Brain (organoid and tissue), 16 donors: ENCODE measurements at places on chromosomes 13 and 19. TPM values are rescaled to one million over a fixed set of nuclear protein-coding genes. Genes with fewer than 3 reads are reported as not detected.

DNA sequence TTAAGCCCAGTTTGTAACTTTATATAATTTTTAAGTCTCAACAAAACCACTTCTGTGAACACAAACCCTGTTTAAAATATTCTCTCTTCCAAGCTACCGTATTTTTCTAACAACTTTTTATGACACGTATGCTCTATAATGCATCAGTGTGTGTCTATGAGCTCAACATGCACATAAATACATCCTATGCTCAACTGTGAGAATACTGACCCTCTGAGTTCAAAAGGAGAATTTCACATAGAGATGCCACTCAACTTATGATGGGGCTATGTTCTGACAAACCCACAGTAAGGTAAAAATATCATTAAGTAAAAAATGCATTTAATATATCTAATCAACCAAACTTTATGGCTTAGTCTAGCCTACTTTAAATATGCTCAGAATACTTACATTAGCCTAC lies 1139.7 kb upstream of the SPRY2 start:
- no peak for DNase-seq

DNA sequence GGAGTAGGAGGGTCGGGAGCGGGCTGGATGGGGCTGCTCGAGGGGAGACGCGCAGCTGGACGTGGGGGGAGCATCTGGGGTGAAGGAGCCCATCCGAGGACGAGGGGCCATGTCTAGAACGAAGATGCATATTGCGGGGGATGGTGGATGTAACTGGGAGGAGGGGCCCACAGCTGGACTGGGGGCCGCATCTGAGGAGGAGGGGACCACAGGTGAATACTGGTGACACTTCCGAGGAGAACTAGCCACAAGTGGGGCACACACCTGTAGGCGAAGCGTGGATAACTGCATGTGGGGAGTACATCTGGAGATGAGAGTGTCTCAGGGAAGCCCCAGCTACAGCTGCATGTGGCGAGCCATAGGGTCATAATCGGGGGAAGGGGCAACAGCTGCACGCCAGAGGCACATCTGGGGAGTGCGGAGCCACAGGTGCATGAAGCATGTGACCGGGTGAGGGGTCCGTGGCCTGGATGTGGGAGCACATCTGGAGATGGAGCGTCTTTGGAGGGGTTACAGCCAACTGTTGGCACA lies 402 bp downstream of the ZSWIM9 start:
- peak; percentile 15 for DNase-seq

Gene RYR1
- 10.2 TPM for polyA plus RNA-seq

- no peak for DNase-seq
Observed at GRCh38 chr13:37207691-37208451, 102.4 kb upstream of the CSNK1A1L start.

Gene SERPINE3
- not detected for polyA plus RNA-seq

- peak; percentile 33 for DNase-seq
Observed at GRCh38 chr19:1001538-1002166, 1.4 kb downstream of the GRIN3B start.

DNA sequence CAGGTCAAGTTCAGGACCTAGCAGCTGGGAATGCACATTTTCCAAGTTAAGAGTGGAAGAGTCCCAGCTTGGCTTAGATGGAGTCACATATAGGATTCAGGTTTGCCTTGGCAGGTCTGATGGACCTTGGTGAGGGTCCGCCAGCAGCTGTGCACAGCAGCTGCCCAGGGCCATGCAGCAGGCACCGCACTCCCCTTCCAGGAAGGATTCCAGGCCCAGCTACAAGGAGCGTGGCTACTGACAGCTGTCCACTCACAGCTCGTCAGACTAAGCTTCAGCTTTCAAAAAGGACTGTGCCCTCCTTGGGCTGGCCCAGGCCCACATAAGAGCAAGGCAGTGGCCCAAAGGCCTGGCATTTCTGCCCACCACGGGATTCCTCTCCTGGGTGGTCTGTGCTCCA lies 68.4 kb downstream of the ALOX5AP start:
- DNase-seq, result no peak

DNA sequence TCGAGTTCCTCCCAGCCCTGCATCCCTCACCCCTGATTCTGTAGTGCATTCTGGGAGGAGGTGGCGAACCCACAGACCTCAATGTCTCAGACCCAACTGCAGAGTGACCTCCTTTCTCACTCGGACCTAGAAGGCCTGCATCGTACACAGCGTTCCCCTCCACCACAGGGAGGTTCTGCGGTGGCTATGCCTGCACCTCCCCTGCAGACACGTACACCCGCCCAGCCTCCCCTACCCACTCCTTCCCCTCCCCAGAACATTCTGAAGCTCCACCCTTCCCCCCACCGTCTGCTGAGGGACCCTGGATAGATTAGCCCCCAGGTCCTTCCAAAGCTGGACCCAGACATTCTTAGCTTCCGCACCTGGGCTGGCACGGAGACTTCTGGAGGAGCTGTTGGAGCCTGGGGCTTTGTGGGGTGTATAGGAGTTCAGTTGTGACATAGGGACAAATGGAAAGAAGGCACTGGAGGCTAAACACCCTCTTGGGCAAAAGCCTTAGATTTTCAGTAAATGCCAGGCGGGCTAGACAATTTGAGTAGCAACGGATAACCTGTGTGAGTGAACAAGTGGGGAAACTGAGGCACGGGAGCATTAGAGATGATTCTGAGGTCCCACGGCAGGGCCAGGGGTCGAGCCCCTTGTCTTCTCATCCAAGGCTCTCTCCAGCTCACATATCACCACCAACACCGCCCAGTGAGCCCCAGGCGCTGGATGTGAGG lies 420 bp upstream of the FSD1 start:
- no peak for DNase-seq

Gene PRKCG
- polyA plus RNA-seq, result 18.1 TPM

DNA sequence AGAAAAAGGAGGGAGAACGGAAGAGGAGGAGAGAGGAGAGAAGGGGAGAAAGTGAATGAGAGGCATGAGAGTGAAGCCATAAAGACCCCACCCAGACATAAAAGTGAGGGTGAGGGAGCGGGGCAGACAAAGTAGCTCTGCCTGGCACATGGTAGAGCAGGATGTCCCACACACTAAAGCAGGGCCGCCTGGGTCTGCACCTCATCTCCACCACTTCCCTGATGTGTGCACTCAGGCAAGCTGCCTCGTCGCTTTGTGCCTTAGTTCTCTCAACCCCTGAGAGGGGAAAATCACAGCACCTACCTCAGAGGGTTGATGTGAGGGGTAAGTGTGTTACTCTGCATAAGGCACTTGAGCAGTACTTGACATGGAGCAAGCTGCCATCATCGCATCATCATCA lies 488.1 kb downstream of the COG6 start:
- no peak for DNase-seq

Gene EBI3
- 1.1 TPM for polyA plus RNA-seq

DNA sequence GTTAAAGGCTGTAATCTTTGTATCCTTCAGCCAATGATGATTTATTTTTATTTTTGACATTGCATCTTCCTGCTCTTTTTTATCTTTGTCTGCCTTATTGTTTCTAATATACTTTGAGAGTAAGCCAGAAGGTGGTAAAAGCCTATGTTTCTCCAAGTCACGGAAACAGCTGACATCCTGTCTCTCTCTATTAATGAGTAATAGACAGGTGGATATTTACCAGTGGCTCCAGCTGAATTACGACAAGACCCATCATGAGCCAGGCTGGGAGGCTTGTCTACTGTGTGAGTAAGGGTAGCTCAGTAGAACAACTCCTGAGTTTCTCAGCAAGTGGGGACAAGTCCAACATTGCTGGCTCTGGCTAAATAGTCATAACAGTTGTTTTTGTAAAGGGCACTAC lies 166.6 kb downstream of the NDFIP2 start:
- no peak for DNase-seq

Gene KLK2
- polyA plus RNA-seq, result not detected

- no peak for DNase-seq
Observed at GRCh38 chr13:70814684-70815083, 706.4 kb upstream of the KLHL1 start.

- no peak for DNase-seq
Observed at GRCh38 chr13:79810018-79810417, 329.1 kb downstream of the NDFIP2 start.

DNA sequence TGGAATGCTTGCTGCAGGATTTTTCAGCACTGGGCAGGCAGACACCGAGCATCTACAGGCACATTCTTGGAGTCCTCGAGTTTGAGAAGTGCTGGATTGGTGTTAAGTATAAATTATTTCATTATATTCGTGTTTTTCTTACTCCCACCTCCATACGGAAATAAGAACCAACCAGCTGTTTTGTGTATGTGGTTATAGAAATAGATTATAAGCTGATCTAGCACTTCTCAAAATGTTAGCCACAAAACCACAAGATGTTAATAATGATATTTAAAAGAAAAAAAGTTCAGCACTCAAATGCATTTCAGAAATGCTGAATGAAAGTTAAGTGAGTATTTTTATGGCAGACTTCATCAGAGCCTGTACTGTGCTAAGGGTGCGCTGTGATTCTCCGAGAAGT lies 24.0 kb upstream of the TEX29 start:
- no peak for DNase-seq

DNA sequence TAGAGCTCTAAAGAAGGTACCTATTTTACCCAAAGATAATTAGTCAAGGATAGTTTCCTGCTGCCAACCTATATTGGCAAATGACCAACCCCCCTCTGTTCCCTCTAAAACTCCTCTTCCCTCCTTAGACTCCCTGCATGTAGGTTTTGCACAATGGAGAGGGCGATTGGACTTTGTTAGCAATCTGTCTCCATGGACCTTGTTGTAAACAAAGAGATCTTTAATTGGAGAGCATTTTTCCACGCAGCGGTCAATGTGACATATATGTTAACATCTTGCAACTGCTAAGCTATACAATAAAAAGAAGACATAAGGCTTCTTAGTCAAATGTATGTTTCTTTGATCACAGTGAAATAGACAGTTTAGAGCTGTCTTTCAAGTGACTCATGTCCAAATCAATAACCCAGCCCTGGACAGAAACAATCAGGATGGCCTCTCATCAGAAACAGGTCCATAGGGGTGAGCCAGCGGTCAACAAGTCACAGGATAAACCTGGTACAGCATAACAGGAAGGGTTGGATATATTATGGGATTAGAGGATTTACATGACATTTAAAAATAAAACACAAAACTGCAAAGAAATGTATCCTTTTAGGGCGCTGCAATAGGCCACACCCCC lies 69.7 kb upstream of the UBL3 start:
- DNase-seq, result no peak

GRCh38 chr13:40275155-40275554 lies 391.3 kb downstream of the FOXO1 start:
- DNase-seq, result no peak

Gene PNMA8B
- polyA plus RNA-seq, result 21.3 TPM

GRCh38 chr13:42043676-42044075 lies 4.8 kb upstream of the DGKH start:
- no peak for DNase-seq

DNA sequence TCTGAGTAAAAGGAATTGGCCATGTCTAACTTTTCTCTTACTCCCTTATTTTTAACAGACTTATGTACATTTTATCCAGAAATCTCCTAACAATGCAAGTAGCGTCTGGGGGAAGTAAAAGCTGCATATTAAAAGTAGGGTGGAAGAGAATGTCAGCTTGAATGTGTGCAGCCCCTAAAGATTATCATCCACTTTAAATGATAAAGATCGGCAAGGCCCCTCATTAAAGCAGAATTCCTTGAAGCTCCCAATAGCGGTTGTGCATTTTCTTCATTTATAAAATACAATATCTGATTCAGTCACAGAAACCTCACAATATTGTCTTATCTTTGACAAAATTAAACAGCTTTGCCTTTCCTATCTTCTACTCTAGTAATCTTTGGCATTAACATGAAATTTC lies 184.6 kb downstream of the LHFPL6 start:
- DNase-seq, result peak; percentile 37

DNA sequence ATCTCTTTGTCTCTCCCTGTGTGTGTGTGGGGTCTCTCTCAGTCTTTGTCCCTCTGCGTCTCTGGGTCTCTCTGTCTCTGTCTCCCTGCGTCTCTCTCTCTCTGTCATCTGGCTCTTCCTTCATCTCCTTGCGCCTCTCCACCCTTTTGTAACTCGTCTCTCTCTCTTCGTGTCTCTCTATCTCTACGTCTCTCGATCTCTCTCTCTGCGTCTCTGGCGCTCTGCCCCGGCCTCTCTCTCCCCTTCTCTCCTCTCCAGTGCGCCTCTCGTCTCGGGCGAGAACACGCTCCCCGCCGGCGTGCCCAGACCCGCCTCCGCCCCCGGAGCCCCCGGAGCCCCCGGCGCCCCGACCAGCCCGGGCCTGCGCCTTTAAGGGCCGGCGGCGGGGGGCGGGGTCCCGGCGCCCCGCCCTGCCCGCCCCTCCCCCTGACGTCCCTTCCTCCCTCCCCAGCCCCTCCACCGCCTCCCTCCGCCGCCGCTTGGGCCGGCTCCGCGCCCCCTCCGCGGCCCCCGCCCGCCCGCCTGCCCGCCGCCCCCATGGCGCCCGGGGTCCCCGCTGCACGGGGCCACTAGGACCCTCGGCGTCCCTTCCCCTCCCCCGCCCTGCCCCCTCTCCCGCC lies at the start of gene MARK4:
TSS of gene MARK4 (plus strand) at position 440 of the 620 bp plus-strand sequence. CDS start 318 bp downstream, outside the sequence.
- DNase-seq, result peak; percentile 72

GRCh38 chr13:36847606-36848005 lies 28.6 kb downstream of the RFXAP start:
- DNase-seq, result no peak

Gene VSIG10L
- polyA plus RNA-seq, result 1.5 TPM

GRCh38 chr13:79121286-79121685 lies 284.8 kb downstream of the RBM26 start:
- no peak for DNase-seq
